ENCODE measurements at places on chromosomes 1 and 21. TPM values are rescaled to one million over a fixed set of nuclear protein-coding genes. Genes with fewer than 3 reads are reported as not detected.

Gene IVL
- polyA plus RNA-seq, result not detected

Gene GJA9
- 0.58 TPM for polyA plus RNA-seq

Gene ZBTB8B
- polyA plus RNA-seq, result 1.4 TPM

DNA sequence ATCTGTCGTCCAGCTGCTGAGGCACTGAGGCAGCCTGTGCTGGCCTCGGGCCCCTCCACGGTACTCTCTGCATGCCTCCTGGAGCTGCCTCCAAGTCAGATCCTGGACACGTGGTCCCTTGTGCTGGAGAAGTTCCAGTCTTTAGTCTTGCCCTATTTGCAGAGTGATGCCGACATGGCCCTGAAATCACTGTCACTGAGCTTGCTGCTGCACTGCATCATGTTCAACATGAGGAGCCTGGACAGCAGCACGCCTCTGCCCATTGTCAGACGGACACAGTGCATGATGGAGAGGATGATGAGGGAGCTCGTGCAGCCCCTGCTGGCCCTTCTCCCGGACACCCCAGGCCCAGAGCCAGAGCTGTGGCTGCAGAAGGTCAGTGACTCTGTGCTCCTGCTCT, 10.0 kb downstream of the URB2 start:
- DNase-seq, result no peak

Gene PODN
- 10.4 TPM for polyA plus RNA-seq

- DNase-seq, result no peak
Measured at GRCh38 chr1:21634806-21635535, 34.2 kb downstream of the RAP1GAP start.

- DNase-seq, result no peak
Measured at GRCh38 chr1:42904434-42904833, 54.2 kb downstream of the SLC2A1 start.

- no peak for DNase-seq
Measured at GRCh38 chr1:170545476-170545875, 13.5 kb downstream of the GORAB start.

- peak; percentile 85 for DNase-seq
Measured at GRCh38 chr1:22814176-22815042, 103.8 kb downstream of the EPHB2 start.

DNA sequence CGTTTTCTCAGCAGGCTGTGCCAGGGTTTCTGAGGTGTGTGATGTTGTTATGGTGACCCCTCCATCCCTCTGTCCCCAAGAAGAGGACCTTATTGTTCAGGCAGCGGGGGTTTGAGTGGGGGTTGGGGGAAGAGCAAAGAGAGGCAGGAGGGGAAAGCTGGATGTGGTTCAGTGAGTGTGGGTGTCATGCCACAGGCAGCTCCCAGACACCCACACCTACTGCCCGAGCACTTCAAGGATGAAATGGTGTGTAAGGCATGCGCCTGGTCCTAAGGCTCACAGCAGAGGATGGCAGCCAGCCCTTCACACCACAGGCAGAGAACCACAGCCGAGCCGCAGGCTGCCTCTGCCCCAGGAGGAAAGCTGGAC, 49.9 kb upstream of the STUM start:
- no peak for DNase-seq

GRCh38 chr1:28343405-28343804, 14.6 kb downstream of the MED18 start:
- DNase-seq, result no peak

DNA sequence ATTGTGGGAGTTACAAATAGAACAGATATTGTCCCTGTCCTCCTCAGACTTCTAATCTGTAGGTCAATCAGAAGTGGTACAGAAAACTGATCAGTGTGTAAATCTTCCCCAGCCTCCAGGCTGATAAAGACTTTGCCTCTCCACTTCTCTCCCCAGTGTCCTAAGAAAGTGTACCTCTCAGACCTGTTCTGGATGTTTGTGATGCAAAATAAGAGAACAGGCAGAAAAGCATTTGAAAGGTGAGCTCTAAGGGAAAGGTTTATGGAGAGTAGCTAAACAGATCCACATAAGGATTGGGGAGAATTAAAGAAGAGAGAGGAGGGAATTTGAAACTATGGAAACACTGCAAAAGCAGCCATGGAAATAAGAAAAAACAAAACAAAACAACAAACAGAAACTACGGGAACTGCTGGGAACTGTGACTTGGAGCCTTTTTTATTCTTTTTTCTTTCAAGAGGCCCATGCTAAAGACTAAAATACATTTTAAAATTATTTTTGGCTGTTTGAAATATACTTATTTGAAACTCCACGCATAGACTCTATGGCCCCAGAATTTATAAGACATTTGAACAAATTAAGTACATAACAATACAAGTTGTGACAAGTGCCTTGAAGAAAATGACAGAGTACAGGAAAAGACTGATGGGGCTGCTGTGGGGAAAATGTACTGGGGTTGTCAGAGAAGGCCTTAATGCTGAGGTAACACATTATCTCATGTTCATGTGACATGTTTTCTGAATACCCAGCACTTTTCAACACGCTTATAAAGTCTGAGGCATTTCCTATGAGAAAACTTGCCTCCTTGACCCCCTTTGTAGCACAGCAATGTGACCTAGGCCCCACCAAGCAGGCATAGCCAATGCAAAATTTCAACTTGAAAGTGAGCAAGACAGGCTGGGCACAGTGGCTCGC, 51.2 kb downstream of the TRAF5 start:
- DNase-seq, result no peak

DNA sequence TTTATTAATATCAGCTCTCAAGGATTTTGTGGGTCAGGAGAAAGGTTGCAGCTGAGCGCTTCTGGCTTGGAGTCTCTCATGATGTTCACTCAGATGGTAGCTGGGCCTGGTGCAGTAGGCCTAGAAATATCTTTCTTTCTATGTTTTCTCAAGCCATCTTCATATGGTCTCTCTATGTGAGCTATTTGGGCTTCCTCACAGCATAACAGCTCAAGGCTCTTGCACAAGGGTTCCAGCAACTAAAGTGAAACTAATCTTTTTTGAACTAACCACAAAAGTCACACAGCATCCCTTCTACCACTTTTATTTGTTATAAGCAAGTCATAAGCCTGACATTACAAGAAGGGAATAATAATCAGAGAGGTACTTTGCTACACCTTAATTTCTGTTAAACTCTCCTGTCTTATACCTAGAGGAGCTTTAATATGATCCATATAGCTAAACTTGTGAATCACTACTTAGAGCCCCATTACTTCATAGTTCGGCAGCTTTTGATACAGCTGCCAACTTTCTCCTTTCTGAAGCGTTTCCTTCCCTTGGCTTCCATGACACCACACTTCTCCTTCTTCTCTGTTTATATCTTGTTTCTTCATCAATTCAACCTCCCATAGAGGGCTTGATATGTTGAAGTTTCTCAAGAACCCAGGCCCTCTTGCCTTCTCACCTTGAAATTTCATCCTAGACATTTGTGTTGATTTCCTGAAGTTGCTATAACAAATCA, 720.2 kb downstream of the LTN1 start:
- no peak for DNase-seq

DNA sequence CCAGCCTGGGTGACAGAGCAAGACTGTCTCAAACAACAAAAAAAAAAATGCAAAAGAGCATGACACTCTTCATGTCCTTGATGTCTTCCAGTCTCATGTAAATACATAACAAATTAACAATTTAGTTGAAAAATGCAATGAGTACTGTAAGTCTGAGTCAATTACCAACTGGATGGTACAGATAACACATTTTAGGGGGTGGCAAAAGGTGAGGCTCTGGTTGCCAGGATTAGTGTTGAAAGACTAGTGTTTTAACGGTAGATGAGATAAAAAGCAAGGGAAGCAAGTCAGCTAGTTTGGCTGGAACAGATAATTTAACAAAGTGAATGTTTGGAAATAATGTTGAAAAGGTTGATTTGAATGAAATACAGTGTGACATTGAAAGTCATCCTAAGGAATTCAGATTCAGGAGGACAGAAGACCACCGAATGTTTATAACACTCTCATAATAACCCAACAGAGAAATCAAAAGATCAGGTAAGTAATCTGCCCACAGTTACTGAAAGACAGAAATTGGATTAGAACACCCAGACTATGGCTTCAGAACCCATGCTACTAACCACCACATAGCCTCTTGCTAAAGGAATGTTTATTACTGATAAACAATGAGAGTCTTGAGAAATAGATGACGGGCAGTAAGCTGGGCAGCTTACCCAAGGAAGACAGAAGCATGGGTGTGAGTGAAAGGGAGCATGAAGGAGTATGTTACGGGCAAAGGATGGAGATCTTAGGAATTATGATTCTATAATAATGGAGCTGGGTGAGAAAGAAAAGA, 312.4 kb downstream of the HMCN1 start:
- DNase-seq, result no peak

GRCh38 chr21:38303300-38303699, 46.5 kb downstream of the KCNJ15 start:
- DNase-seq, result no peak

DNA sequence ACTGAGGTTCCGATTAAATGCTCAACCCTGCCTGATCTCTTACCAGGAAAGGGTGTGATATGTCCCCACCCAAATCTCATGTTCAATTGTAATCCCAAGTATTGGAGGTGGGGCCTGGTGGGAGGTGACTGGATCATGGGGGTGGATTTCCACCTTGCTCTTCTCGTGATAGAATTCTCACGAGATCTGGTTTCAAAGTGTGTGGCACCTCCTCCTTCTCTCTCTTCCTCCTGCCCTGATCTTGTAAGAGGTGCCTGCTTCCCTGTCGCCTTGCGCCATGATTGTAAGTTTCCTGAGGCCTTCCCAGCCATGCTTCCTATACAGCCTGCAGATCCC, 34.9 kb downstream of the RSPH1 start:
- DNase-seq, result no peak

Gene OR2L3
- polyA plus RNA-seq, result not detected

GRCh38 chr1:114564141-114564540, 17.3 kb downstream of the BCAS2 start:
- DNase-seq, result no peak

GRCh38 chr1:206911064-206911663, 10.6 kb downstream of the FCMR start:
- no peak for DNase-seq

GRCh38 chr1:7383671-7384520, 387.2 kb upstream of the VAMP3 start:
- DNase-seq, result no peak

DNA sequence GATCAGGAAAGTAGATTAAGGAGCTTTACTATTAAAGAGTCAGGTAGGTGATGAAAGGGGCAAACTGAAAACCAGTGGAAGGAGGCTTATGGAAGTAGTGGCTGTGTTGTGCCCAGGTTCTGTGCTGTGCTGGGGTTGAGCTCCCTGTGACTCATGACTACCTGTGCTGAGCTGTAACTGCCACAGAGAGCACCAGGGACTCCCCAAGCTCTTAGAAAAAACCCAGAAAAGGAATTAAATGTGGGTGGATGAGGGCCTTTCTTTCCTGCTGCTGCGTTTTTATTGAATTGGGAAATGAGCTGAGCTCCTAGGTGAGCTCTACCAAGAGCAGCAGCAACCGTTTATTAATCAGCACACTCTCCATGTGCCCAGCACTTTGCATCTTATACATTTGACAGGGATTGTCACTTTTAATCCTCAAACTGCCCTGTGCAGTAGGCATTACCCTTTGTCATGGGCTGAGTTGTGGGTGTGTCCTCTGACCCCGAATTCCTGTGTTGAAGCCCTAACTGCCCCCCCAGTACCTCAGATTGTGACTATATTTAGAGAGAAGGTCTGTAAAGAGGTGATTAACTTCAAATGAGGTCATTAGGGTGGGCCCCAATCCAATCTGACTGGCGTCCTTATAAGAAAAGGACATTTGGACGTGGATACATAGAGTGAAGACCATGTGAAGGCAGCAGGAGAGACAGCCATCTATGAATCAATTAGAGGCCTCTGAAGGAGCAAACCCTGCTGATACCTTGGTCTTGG, 65.4 kb downstream of the AK4 start:
- DNase-seq, result no peak

DNA sequence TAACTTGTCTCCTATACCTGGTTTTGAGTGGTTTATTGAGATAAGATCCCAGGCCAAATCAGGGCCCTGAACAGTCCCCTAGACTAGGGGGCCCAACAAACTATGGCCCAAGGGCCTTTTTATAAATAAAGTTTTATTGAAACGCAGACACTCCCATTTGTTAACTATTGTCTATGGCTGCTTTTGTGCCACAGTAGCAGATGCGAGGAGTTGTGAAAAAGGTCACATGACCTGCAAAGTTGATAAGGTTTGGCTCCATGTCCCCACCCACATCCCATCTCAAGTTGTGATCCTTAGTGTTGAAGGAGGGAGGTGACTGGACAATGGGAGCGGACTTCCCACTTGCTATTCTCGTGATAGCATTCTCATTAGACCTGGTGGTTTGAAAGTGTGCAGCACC, 29.5 kb upstream of the RAB4A start:
- no peak for DNase-seq

GRCh38 chr21:35548904-35549615, 500.0 kb upstream of the RUNX1 start:
- DNase-seq, result no peak

Gene NUP210L
- polyA plus RNA-seq, result 0.09 TPM

Gene OR2AK2
- polyA plus RNA-seq, result not detected

DNA sequence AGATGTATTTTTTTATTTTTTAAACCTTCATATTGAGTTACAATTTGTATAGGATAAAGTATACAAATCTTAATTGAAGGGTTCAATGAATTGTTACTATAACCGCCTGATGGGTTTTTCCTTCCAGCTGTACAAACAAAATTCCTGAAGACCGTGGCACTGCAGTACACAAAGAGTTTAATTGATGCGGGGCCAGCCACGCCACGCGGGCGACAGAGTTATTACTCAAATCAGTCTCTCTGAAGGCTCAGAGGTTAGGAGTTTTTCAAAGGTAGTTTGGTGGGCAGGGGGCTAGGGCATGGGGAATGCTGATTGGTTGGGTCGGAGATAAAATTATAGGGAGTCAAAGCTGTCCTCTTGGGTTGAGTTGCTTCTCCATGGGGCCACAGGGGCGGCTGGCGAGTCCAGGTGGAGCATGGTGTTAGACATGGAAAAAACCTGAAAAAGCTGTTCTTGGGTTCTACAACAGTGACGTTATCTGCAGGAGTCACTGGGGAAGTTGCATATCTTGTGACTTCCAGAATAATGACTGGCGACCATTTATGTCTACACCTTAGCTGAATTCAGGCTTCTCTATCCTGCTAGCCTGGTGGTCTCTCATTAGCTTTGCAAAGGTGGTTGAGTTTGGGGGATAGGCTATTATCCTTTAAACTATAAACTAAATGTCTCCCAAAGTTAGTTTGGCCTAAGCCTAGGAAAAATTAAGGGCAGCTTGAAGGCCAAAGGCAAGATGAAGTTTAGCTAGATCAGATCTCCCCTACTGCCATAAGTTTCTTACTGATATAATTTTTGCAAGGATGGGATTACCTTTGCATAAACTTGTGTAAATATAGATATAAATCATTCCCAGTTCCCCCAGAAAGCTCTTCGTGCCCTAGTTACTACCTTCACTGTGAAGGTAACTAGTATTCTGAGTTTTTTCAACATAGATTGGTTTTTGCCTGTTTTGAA, 13.0 kb upstream of the TMEM9 start:
- no peak for DNase-seq

DNA sequence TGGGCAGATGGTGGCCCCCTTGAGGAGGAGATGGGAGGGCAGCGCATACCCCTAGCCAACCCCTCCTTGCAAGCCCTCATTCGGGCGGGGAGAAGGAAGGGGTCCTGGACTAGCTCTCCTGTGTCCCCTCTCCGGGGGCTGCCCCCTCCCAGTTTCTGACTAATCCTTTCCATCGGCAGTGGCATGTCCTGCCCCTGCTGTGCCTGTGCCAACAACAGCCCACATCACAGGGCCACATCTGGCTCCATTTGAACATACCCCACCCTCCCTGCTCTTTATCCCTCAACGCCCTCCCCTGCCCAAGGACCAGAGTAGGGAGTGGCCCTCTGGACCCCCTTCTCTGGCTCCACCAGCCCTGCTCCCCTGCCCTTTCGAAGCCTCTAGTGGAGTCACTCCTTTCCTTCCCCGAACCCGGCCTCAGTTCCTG, 11.0 kb upstream of the LMNA start:
- no peak for DNase-seq

Measured in right lung (tissue), 10 donors.